ENCODE measurements at places on chromosomes 2 and 18.

GRCh38 chr2:33275689-33276444 lies 200.6 kb upstream of the RASGRP3 start:
- DNase-seq = peak; percentile 23

GRCh38 chr2:241733391-241734207 lies 831 bp upstream of the D2HGDH start:
- no peak for DNase-seq

GRCh38 chr18:35050028-35050546 lies 8.9 kb downstream of the MAPRE2 start:
- DNase-seq = no peak

GRCh38 chr2:229269941-229270340 lies 1.1 kb downstream of the PID1 start:
- no peak for DNase-seq

GRCh38 chr2:238523158-238524110 lies 96.7 kb downstream of the ASB1 start:
- DNase-seq = no peak

- DNase-seq = no peak
These were observed 17.5 kb upstream of the ALKAL2 start for GRCh38 chr2:305366-305765.

GRCh38 chr18:13464432-13465123 lies 246.0 kb downstream of the LDLRAD4 start:
- peak; percentile 82 for DNase-seq

- DNase-seq = no peak
These were observed 176.1 kb upstream of the HS6ST1 start for GRCh38 chr2:128494640-128495321.
